ENCODE measurements at places on chromosomes 6 and 20. TPM values are rescaled to one million over a fixed set of nuclear protein-coding genes. Genes with fewer than 3 reads are reported as not detected.

The OR2H2 gene
- not detected for total RNA-seq

The SAMD5 gene
- total RNA-seq, result not detected

The DCDC2 gene
- not detected for total RNA-seq

GRCh38 chr6:47650553-47651432 lies 47.6 kb upstream of the ADGRF4 start:
- no peak for DNase-seq

GRCh38 chr6:143955971-143956370 lies 52.1 kb downstream of the PLAGL1 start:
- DNase-seq, result no peak

Data from HFFc6 (cell line).